GM23248 (cell line): ENCODE measurements at places on chromosomes 3 and 15. TPM values are rescaled to one million over a fixed set of nuclear protein-coding genes. Genes with fewer than 3 reads are reported as not detected.

GRCh38 chr3:17412950-17413530 lies 329.4 kb downstream of the TBC1D5 start:
- peak; percentile 73 for DNase-seq

DNA sequence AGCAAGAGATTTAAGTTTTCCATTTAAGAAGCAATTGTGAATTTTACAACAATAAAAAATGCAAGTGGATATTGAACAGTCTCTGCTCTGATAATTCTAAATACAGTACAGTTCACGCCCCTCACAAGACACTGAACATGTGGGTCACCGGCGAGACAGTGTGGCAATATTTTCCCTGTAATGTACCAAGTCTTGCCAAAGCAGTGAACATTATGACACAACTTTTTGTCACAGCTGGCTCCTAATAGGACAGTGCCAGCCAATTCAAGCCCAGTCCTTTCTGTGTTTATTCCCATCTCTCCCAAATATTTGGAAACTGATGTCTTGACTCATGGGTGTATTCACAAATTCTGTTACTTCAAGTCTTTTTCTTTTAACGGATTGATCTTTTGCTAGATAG lies 62.3 kb downstream of the PPARG start:
- DNase-seq: peak; percentile 42

- peak; percentile 33 for DNase-seq
Observed at GRCh38 chr3:55343486-55344357, 143.4 kb downstream of the WNT5A start.

SLC28A1 gene
- polyA plus RNA-seq: not detected in 2 replicates
